ENCODE measurements at places on chromosomes 13 and 19.

- no peak for DNase-seq
Measured at GRCh38 chr13:50561739-50562138, 281.8 kb downstream of the DLEU7 start.

GRCh38 chr19:18743784-18744418 is 47.2 kb downstream of the COMP start:
- no peak for DNase-seq

GRCh38 chr19:33766623-33767022 is 30.0 kb upstream of the KCTD15 start:
- DNase-seq, result no peak

DNA sequence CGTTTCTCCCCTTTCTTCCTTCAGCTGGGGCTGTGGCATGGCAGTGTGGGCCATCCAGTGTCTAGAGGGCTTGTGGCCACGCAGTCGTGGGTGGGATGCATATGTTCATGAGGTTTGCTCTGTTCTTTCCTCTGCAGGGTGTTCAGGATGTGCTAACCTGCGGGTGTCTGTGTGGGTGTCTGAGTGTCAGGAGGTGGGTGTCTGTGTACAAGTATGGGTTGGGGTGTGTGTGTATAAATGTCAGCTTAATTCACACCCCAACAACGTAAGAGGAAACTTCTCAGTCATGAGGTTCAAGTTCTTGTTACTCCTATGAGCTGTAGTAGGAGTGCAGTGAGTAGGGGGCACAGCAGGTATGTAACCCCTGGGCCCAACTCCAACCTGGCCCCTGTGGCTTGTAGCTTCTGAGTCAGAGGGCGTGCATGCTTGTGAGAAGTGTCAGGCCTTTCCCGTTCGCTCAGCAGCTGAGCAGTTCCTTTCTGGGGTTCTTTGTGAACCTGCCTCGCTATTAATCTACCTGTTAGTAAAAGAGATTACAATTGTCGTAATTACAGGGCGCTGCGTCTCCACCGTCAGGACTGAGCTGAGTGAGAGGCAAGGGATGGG is 49.1 kb downstream of the NFIX start:
- no peak for DNase-seq

DNA sequence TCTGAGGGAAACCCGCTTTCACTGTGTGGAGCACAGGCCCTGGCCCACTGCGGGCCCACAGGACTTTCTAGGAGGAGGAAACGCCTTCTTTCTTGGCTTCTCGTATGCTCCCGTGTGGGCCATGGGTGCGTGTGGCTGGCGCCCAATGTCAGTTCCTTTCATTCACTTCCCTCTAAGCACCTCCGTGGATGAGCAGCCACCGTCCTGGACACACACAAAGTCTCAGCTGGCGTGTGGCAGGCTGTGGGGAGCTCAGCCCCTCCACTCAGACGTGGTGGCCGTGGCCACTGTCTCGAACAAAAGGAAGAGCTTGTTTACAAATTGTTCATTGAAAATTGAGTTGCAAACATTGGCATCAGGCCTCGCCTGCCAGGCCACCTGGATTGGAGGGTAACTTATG is 240.0 kb upstream of the SGCG start:
- DNase-seq, result no peak

Measured in stimulated activated CD8-positive, alpha-beta memory T cell treated with anti-CD3 and anti-CD28 coated beads, Interleukin-4, amount 100 ng/mL, for 1 hour (primary cell).